NCI-H69 (cell line): ENCODE measurements at places on chromosomes 12 and 14.
A peak's percentile ranks its signal among the peaks of the same experiment; 100 is the strongest.

DNA sequence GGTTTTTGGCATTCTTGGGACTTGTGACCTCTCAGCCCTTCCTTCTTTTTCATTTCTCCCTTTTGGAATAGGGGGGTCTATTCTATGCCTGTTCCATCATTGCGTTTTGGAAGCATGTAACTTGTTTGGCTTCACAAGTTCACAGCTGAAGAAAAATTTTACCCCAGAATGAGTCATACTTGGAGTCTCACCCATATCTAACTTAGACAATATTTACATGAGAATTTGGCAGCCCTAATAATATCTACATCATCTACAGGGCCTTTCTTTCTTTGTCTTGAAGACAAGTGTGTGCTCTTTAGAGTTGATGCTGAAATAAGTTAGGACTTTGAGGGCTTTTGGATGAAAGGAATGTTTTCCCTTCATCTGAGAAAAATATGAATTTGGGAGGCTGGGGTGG is 1312.9 kb upstream of the FLRT2 start:
- no peak for DNase-seq

DNA sequence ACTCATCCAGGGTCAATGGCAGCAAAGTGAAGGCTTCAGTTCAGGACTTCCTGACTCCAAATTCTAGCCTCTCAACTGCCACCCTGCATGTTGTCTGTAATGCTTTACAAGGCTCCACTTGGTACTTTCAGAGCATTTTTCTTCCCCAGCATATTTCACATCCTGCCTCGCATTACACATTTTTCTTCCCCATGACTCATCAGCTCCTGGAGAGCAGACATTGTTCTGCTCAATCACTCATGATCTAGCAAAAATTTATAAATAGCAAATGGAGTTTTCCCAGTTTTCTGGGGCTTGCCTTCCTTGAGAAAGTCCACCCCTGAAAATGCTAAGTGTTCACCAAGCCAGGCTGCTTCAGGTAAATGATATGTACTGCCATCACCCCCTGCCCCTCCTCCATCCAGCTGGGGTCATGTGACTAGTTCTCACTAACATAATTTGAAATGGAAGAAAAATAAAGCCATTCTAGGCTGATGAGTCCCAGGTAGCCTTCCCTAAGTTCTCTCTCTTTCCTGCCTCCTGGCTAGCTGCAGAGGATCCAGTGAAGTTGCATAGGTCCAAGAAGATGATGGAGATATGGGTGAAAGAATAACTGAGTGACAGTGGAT is 69.4 kb downstream of the ARMH4 start:
- peak; percentile 8 for DNase-seq

DNA sequence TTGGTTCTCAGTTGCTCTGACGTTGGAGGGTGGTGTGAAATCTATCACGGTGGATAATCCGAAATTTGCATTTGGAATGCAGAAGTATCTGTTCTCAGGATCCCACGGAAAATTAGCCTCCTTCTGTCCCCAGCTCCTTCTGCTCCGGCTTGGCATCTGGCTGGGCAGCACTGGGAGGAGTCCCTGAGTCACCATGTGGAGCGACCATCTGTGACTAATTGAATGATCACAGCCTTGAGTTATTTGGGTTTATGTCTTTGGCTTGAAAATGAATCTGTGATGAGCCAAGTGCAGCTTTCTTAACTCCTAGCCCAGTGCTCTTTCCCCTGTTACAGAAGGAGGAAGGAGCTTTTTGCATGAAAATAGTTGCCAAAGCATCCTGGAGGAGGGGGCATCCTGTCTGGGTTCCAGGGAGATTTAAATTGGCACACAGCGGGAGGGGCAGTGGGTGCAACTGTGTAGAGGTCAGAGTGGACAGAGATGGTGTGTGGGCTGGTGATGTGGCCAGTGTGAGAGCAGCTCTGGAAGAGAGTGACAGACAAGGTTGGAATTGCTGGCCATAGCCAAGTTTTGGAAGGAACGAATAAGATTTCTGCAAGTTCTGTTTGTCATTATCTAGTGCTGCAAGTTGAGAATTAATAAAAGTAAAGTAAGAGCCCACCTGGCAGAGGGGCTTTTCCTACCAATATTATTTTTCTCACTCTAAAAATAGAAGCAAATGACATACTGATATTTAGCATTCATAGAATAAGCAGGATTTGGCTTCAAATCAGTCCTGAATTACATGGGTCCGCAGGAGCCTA is 74.4 kb downstream of the SLC24A4 start:
- peak; percentile 80 for DNase-seq

DNA sequence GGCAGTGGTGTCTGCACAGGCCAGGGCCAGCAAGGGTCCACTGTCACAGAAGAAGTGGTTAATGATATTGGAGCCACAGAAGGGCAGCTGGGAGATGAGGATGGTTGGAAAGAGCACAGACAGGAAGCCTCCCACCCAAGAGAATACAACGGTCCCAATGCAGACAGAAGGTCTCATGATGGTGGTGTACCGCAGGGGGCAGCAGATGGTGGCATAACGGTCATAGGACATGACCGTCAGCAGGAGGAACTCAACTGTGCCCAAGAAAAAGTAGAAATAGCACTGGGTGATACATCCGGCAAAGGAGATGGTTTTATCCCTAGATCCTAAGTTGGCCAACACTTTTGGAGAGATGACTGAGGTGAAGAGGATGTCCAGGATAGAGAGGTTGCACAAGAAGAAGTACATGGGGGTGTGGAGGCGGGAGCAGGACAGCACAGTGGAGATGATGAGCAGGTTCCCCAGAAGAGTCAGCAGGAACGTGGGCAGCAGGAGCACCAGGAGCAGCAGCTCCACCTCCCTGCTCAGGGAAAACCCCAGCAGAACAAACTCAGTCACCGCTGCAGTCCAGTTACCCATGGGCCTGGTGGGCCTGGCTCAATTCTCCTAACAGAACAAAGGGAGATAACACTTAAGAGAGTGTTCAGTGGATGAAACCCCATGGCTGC is 9.8 kb downstream of the OR6J1 start:
- no peak for DNase-seq

DNA sequence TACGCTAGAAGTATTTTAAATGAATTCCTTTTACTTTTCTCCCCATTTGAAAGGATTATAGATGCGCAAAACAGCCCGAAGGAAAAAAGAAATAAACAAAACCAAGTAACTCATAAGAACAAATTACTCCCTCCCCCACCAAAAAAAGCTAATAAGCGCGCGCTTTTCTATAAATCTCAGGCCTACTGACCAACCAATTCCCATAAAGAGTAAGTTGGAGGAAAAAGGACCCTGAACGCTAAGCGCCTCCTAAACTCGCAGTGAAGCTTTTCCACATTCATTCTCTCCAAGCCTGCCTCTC is 588 bp downstream of the MBIP start:
- no peak for DNase-seq

GRCh38 chr12:2924019-2924418 is 33.3 kb downstream of the TULP3 start:
- DNase-seq, result no peak

DNA sequence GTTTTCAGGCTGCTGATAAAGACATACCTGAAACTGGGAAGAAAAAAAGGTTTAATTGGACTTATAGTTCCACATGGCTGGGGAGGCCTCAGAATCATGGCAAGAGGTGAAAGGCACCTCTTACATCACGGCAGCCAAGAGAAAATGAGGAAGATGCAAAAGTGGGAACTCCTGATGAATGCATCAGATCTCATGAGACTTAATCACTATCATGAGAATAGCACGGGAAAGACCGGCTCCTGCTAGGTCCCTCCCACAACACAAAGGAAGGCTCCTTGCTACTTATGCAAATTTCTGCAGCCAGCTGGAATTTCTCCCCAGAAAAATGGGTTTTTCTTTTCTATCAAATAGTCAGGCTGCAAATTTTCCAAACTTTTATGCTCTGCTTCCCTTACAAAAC is 174.1 kb upstream of the RMST start:
- DNase-seq, result no peak

DNA sequence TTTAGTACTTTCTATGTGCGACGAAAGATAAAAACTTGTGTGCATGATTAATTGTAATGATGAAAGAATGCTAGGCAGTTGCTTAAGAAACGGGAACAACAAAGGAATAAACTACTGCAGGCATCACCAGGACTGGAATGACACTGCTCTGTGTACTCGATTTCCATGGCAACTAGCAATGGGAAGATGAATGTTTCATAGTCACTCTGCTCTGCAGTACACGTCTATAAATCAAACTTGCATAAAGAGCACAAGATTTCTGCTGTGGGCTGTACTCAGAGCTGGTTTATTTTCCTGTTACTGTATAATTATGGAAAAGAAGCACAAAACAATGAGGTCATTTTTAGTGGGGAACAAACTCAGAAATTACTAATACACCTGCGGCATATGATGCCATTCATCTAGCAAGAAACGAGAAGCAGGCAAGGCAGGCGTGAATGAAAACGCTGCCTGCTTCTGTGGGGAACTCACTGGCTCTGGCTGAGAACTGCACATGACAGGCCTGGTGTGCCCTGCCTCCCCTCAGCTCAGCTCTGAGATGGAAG is 41.8 kb downstream of the EFCAB11 start:
- peak; percentile 91 for DNase-seq

- DNase-seq, result no peak
Measured at GRCh38 chr12:132179431-132180362, 35.4 kb downstream of the NOC4L start.

GRCh38 chr14:64692189-64692985 is 11.8 kb upstream of the PLEKHG3 start:
- peak; percentile 29 for DNase-seq

GRCh38 chr14:98489115-98489514 is 782.9 kb downstream of the BCL11B start:
- no peak for DNase-seq
